ENCODE measurements at places on chromosomes 11 and 22.

DNA sequence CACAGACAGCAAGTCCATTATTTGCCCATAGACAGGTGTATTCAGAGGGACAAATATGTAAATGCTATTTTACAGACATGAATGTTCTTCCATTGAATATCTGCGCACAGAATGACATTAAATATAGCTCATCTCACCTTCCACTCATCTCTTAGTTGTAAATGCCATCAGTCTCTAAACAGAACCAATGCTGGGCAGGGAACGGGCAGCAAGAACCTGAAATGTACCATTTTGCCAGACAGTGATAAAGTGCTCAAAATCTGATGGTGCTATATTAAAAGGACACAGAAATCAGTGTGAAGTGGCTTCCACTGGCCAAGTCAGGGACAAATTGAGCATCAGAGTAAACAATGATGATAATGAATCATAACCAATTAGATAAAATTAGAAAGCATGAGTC, 10.0 kb upstream of the OR8B4 start:
- no peak for DNase-seq

GRCh38 chr11:80856066-80856465, 1415.2 kb upstream of the TENM4 start:
- DNase-seq, result no peak

- no peak for DNase-seq
Observed at GRCh38 chr22:19971276-19972124, 29.9 kb upstream of the TXNRD2 start.

GRCh38 chr11:94649254-94649653, 82.1 kb downstream of the PIWIL4 start:
- DNase-seq, result no peak

DNA sequence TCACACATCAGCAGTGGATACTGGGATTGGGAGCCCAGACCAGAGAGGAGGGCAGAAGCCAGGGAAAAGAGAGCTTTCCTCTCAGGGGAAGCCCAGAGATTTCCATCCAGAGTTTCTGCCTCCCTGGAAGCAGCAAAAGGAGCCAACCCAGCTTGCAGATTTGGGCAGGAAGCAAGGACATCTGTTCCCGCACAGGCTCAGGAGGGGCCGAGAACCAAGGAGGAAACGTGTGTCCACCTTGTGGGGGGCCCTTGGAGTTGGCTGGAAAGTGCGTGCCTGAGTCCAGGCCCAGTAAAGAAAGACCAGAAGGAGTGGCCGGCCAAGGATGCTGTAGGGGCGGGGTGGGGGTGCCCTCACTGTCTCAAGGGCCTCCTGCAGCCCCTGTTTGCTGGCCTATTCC, 6.0 kb upstream of the NPTXR start:
- DNase-seq, result no peak

- no peak for DNase-seq
Observed at GRCh38 chr11:96524475-96524874, 134.7 kb downstream of the JRKL start.

- no peak for DNase-seq
Observed at GRCh38 chr11:110513846-110514437, 84.2 kb downstream of the FDX1 start.

DNA sequence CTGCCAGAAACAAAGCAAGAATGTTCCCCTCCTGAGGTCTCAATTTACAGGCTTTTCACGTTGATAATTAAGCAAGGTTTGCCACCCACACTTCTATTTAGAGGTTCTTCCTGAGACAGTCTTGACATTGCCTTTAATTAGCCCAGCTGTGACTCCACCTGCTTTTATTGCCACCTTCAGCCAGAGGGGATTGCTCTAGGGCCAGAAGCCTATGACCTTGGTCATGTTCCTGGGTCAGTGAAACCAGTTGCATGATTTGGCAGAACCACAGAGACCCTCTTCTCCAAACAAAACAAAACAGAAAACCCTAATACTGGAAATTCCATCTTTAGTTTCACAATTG, 89.8 kb downstream of the APIP start:
- no peak for DNase-seq

DNA sequence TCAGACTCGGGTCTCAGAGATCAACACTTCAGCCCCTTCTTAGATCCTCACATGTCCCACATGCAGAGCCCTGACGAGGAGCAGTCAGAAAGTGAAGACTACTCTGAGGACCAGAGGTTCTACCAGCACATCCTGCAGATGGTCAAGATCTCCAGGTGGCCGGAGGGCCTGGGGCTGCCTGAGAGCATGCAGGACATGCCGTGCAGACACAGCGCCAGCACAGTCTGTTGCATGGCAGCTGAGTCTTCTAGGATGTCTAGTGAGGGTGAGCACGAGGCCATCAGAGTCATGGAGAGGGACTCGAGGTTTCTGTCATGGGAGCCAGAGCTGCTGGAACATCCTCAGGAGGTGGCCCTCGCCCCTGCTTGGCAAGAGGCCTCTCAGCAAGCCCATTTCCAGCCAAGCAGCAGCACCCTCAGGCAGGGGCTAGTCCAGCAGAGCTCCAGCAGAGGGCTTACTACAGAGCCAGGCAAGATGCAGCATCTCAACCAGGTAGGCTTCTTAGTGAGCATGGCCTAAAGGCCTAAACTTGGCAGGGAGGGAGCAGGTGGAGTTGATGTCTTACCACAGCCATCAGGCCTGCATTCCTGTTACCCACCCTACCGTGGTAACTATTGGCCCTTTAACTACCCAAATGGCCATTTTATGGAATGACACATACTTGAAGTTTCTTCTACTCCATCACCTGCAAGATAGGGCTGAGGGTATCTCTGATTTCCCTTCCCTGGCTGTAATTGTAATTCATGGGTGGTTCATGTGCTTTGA, 28.7 kb downstream of the CEP164 start:
- DNase-seq, result no peak

GRCh38 chr11:72221386-72222075, 3.0 kb upstream of the INPPL1 start:
- no peak for DNase-seq

DNA sequence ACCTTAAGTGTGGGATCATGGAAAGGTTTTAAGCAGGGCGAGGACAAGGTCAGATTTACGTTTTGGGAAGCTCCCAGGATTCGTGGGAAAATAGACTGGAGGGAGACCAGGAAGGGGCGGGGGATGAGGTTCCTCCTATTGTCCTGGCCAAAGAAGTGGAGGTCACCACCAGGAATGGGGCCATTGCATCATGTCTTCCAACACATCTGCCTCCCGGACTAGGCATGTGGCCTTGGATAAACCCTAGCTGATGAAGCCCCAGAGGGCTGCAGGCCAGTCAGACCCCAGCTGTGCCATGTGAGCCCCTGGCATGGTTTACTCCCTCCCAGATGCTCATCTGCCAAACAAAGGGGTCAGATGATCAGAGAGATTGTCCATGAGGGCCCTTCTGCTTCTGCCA, 11.5 kb upstream of the YWHAH start:
- no peak for DNase-seq

DNA sequence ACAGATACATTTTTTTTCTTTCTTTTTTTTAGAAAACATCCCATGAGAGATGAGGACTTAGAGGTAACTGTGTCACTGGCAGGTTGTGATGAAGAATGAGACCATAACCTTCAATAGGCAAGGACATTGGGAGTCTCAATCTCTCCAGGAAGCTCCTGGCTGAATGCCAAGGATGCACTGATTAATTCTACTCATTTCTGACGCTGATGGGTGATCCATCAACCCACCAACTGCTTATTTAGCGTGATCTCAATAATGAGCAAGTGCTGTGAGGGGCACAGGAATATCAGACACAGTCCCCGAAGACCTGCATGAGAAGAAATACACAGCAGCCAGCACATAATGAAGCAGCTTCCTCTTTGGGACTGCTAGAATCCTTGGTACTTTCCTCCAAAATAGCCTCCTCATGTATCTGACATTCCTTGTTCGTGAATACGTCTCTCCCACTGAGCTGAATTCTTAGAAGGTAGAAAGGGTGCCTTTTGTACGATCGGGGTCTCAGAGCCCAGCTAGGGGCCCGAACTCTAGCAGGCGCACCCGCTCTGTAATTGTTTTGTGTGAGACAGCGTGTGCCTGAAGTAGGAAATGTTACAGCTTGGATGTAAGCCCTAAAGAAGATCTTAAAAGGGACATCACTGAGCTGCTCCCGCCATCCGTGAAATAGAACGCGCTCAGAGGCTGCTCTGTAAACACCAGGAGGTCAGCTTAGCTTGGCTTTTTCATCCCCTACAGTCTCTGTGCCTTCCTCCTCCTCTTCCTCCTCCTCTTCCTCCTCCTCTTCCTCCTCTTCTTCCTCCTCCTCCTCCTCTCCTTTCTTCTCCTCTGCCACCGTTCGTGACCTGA, 7.2 kb downstream of the CLMP start:
- DNase-seq, result no peak

DNA sequence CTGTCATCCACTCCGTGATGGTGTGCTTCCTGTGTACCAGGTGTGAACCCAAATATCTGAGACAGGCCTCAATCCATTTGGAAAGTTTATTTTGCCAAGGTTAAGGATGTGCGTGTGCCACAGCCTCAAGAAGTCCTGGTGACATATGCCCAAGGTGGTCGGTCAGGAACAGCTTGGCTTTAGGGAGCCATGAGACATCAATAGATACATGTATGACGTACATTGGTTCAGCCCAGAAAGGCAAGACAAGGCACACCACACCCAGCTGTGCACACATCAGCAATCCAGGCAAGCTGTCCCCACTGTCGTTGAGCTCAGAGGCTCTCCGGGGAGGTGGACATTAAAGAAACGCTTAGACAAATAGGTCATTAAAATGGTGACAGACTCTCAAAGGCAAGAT, 56.8 kb upstream of the SHANK2 start:
- DNase-seq, result no peak

DNA sequence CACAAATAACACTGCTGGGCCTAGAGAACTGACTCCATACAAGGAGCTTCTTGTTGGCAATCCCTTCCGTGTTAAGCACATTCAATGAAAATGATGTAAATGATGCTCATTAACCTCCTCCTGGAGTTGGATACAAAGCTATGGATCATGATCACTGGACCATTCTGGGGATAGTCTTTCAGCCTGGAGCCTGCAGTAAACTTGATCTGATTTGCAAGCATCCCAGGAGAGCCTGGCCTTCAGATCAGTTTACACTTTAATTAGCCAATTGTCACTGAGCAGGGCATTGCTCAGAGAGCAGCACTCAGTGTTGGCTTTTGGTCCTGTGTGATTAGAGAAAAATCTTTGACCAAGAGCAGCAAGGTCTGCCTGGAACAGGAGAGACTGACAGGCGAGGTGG, 45.6 kb downstream of the ARFGAP3 start:
- DNase-seq, result no peak

DNA sequence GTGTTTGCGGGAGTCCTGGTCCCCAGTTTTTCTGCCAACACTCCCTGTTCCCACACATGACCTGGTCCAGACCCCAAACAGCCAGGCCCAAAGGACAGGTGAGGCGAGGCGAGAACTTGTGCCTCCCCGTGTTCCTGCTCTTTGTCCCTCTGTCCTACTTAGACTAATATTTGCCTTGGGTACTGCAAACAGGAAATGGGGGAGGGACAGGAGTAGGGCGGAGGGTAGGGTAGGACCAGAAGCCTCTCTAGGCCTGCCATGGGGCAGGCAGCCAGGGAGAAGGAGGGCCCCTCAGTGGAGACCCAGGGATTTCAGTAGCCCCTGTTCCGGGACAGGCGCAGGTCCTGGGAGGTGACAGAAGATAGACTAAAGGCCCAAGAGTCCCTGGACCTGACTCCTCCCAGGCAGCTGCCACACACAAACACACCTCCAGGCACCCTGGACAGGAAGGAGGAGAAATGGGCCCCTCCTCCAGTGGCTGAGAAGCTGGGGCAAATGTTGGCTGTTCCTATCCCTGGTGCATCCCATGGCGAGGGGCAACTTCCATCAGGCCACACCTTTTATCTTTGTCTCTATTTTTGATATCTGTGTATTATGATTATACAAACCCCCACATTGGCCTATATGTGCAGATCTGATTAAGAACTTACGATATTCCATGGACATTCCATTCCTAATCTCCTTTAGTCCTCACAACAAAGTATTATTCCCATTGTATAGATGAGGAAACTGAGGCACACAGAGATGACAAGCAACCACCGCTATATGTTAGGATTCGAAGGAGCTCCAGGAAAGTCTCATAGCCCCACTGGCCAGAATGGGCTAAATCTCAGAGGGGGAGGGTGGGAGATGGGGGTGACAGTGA, 626 bp upstream of the F2 start:
- no peak for DNase-seq

GRCh38 chr22:38732251-38732815, 23.5 kb downstream of the SUN2 start:
- DNase-seq, result no peak

DNA sequence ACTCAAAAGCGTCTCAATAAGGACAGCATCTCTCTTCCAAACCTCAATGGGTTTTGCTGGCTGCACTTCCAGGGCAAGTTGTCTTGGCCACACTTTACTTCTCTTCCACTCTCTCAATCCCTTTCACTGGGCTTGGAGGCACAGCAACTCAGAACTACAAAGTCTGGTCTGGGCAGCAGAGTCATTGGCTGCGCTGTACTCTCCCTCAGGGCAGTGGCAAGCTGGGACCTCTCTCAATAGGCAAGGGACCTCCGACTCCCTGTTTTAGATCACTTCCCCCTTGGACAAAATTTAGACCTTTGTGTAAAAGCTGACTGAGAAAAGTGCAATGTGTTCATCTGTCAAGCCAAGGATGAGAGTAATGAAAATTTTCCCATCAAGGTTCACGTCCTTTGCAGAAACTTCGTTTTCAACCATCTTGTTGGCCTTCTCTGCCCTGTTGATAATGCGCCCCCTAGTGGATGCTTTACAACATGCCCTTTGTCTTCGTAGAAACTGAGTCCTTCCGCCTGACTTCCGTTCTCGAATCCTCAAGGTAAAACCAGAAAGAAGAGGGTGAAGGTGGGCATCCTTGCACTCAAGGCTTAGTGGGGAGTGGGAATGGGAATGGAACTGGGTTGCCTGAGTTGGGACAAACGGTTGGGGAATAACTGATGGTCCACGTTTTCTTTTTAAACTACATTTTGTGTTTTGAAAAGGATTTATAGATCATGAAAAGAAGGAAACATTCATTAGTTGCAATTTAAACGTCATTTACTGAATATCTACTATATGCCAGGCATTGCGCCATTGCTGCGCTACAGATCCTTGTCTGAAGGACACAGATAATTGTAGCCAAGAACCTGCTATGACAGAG, 99.1 kb downstream of the CD44 start:
- peak; percentile 36 for DNase-seq

GRCh38 chr22:33922349-33922681, 2.0 kb upstream of the LARGE1 start:
- peak; percentile 28 for DNase-seq

GRCh38 chr11:69642549-69642912, 1.6 kb downstream of the CCND1 start:
- DNase-seq, result no peak

GRCh38 chr11:45816614-45817013, 11.7 kb downstream of the SLC35C1 start:
- DNase-seq, result no peak

GRCh38 chr11:120261321-120261720, 21.4 kb downstream of the POU2F3 start:
- DNase-seq, result no peak

- no peak for DNase-seq
Observed at GRCh38 chr11:86160541-86161149, 83.9 kb upstream of the EED start.

- DNase-seq, result peak; percentile 14
Observed at GRCh38 chr11:21511835-21512440, 680.9 kb upstream of the ANO5 start.

All from hypothalamus (tissue), 51 donors.